ENCODE measurements at places on chromosomes 6 and 20.

- DNase-seq = no peak
Measured at GRCh38 chr6:68235326-68235784, 399.7 kb upstream of the ADGRB3 start.

GRCh38 chr20:45487231-45487635, 17.7 kb downstream of the WFDC2 start:
- DNase-seq = no peak

- DNase-seq = no peak
Measured at GRCh38 chr6:113772961-113773360, 84.2 kb upstream of the MARCKS start.

GRCh38 chr6:41075651-41076626, 3.2 kb downstream of the NFYA start:
- no peak for DNase-seq

DNA sequence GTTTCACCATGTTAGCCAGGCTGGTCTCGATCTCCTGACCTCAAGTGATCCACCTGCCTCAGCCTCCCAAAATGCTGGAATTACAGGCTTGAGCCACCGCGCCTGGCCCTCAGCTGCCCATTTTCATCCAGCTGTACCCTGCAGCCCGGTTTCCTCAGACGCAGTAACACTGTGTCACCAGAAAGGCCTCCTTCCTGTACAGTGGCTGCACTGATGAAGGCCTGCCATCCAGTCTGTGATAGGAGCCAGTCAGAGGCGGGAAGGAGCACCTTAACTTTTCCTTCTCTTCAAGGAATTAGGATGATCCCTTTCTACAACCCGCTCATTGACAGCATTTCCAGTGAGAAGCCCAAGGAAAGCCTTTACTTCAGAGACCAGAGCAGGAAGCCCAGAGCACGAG, 75.9 kb downstream of the GFOD1 start:
- DNase-seq = no peak

DNA sequence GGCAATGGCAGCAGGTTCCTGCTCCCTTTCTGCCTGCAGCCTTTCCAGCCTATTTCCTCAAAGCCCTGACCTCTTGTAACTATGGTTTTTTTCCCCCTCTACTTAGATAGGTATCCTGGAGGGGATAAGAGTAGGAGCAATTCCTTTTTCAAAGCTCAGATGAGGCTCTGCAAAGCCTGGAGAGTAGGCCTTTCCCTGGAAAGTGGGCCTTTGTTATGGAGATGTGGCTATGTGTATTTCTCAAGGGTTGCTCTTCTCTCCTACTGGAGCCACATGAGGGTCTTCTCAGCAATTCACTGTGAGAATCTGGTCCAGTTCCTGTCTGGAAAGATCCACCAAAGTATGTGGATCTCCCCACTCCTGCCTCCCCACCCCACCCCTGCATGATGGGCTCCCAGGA, 96.0 kb downstream of the DTD1 start:
- no peak for DNase-seq

DNA sequence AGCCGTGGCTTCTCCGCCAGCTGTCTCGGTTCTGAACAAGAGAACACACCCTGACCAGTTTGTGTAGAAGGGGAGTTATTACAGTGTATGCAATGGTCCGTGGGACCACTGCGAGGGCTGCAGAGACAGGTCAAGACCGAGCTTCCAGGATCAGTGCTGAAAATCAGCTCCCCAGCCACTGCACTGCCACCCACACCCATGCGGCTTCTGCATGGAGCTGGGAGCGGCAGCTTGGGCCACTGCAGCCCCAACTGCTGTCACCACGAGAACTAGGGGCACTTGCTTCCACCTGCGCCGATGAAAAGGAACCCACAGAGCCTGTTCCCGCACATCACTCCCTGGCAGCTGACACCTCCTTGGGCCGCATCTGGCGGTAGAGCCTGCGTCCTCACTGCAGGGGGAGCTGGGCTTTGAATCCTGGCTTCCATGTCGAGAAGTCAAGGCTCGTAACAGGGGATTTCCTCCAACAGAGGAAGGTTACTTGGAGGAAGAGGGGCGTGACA, 56.2 kb downstream of the TMEM242 start:
- DNase-seq = no peak

DNA sequence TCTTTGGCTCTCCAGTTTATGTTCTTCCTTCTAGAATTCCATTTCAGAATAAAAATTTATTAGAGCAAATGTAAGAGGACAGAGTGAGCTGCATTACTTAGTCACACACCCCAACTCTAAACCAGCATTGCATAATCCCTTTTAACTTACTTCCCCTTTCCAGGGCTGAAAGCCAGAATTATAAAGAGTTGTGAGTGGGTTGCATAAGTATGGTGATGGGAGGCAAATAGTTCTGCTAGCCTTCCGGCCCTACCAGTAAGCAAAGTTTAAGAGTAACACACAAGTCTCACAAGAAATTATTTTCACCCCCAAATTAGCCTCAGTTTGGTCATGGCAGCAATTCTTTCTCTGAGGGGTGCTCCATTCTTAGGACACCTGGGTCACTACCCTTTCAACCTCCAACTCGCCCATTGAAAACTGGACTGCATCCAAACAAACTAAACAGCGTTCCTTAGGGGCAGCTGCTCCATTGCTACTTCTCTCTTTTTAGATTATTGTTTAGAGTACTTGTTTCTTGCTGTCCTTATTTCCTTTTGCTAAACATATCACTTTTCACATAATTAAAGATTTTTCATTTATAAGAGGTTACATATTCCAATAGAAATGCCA, 1.6 kb downstream of the KIAA0408 start:
- DNase-seq = peak; percentile 61

DNA sequence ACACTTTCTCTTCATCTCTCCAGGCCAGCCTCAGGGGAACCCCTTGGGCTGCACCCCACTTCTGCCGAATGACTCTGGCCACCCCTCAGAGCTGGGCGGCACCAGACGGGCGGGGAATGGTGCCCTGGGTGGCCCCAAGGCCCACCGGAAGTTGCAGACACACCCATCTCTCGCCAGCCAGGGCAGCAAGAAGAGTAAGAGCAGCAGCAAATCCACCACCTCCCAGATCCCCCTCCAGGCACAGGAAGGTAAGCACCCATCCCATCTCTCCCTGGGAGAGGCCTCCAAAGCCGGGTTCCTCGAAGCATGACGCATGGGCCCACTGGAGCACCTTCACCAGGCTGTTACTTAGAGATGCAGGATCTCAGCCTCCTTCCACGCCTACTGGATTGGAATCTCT, 11.3 kb downstream of the MDFI start:
- DNase-seq = no peak

- DNase-seq = no peak
Measured at GRCh38 chr6:15299430-15300131, 53.7 kb downstream of the JARID2 start.

GRCh38 chr6:7691675-7692452, 34.0 kb upstream of the BMP6 start:
- DNase-seq = peak; percentile 95

- DNase-seq = peak; percentile 27
Measured at GRCh38 chr6:117711369-117711768, 36.1 kb downstream of the NUS1 start.

- DNase-seq = no peak
Measured at GRCh38 chr6:34074064-34074742, 71.7 kb downstream of the GRM4 start.

GRCh38 chr20:41222296-41222695, 85.0 kb downstream of the PLCG1 start:
- no peak for DNase-seq

DNA sequence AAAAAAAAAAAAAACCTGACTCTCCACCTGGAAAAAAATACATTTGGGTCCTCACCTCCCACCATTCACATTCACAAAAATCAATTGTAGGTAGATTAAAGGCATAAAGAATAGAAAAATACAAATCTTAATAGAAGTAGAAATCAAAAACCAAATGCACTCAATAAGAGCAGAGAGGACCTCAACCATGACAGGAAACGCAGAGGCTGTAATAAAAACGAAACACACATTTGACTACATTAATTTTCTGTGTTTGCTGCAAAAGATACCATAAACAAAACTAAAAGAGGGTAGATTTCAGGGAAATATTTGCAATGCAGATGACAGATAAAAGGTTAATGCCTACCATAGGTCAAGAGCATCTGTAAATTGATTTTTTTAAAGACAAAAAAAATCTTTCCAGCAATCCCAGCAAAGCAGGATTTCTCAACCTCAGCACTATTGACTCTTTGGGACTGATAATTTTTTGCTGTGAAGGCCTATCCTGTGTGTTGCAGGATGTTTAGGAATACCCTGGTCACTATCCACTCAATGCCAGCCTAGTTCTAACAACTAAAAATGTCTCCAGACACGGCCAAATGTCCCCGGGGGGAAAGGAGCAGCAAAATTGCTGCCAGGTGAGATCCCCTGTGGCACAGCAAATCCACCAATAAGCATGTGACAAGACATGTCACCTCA, 9.1 kb downstream of the ETV7 start:
- no peak for DNase-seq
